ENCODE measurements at places on chromosomes 6 and 20.

- no peak for DNase-seq
These were observed 48.1 kb upstream of the BMP2 start for GRCh38 chr20:6719369-6719721.

GRCh38 chr6:135166515-135166914 lies 14.6 kb upstream of the MYB start:
- DNase-seq: no peak

GRCh38 chr20:5715071-5715841 lies 34.9 kb upstream of the SHLD1 start:
- no peak for DNase-seq

- no peak for DNase-seq
These were observed 42.8 kb upstream of the DYNLRB1 start for GRCh38 chr20:34473262-34473883.

GRCh38 chr6:35483490-35483889 lies 13.4 kb downstream of the TEAD3 start:
- DNase-seq: no peak

GRCh38 chr6:117344444-117345291 lies 79.3 kb downstream of the VGLL2 start:
- DNase-seq: no peak

DNA sequence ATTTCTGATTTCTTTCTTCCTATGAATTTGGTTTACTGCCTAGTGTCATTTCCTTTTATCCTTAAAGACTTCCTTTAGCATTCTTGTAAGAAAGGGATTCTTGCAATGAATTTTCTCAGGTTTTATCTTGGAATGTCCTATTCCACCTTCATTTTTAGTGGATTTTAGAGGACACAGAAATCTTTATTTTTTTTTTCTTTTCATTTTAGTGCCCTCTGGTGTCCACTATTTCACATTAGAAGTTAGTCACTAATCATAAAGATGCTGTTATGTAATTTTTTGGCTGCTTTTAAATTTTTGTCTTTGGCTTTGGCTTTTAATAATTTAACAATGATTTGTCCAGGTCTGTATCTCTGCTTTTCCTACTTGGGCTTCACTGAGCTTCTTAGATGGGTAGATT lies 28.1 kb downstream of the LMBRD1 start:
- DNase-seq: no peak

DNA sequence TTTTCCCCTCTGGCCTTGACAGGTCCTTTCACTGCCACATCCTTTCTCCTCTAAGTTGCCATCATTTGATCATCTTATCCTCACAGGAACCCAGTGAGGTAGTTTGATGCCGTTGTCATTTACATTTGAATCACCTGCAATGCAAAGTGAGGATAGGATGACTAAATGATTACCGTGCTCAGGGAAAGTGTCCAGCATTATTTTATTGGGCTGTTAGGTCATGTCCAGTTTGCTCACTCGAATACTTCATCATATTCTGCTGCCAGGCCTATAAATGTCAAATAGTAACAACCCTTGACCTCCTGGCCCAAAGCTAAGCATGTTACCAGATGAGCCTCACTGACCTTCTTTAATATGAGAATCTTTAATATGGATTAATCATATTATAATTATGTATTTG lies 1068.7 kb upstream of the FLRT3 start:
- DNase-seq: no peak
